Gastrocnemius medialis (tissue), 4 donors: ENCODE measurements at places on chromosomes 11 and 22.

GRCh38 chr11:76771446-76772099 is 11.6 kb upstream of the TSKU start:
- H3K4me1 ChIP-seq = peaks cover 53% of the 10 kb centered on the region
- DNase-seq = no peak
- no peaks in the 10 kb centered on the region for H3K27me3 ChIP-seq
- H3K27ac ChIP-seq = peak overlapping the region; percentile 29

- no peaks in the 10 kb centered on the region for H3K4me1 ChIP-seq
- H3K36me3 ChIP-seq = no peaks in the 10 kb centered on the region
- no peak for DNase-seq
- no peak overlapping the region for H3K4me3 ChIP-seq
Measured at GRCh38 chr11:7204778-7205177, 46.9 kb upstream of the SYT9 start.

GRCh38 chr22:46180370-46181137 is 30.2 kb downstream of the PPARA start:
- H3K4me3 ChIP-seq = no peak overlapping the region
- no peaks in the 10 kb centered on the region for H3K4me1 ChIP-seq
- peaks cover 34% of the 10 kb centered on the region for H3K36me3 ChIP-seq
- no peaks in the 10 kb centered on the region for H3K27me3 ChIP-seq
- DNase-seq = no peak

- no peak overlapping the region for H3K27ac ChIP-seq
- no peak overlapping the region for H3K4me3 ChIP-seq
- H3K4me1 ChIP-seq = peaks cover 5% of the 10 kb centered on the region
- H3K27me3 ChIP-seq = peaks cover 9% of the 10 kb centered on the region
Measured at GRCh38 chr11:733072-733471, 14.2 kb upstream of the TALDO1 start.

GRCh38 chr11:60985991-60986915 is 14.8 kb downstream of the CD6 start:
- no peak overlapping the region for H3K4me3 ChIP-seq
- H3K4me1 ChIP-seq = no peaks in the 10 kb centered on the region
- H3K27me3 ChIP-seq = no peaks in the 10 kb centered on the region
- DNase-seq = no peak
- H3K27ac ChIP-seq = no peak overlapping the region

DNA sequence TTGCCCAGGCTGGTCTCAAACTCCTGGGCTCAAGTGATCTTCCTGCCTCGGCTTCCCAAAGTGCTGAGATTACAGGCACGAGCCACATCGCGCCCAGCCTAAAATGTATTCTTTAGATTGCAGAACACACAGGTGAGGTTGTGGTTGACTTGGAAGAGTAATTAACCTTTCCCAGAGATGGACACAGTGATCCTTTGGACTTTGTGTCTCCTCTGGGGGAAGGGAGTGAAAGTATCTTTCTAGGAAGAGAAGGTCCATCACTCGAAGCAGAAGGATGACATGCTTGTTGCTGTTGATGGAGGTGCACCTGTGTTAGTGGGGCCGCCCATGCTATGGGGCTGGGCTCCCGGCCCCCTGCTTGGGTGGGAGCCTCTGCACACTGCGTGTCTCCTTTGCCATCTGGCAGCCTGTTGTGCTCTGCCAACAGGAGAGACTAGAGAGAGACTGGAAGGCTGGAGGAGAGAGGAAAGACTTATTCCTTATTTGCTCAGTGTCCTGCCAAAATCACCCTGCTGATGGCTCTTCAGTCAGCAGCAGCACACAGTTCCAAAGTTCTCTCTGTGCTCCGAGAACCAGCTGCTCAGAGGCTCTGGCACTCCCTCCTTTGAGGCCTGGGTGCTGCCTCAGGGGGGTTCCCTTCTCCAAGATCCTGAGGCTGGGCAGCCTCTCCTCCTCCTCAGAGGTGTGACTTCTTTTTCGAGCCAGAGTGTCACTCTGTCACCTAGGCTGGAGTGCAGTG is 33.1 kb upstream of the CYB5R3 start:
- no peaks in the 10 kb centered on the region for H3K27me3 ChIP-seq
- peak overlapping the region; percentile 97 for H3K27ac ChIP-seq
- DNase-seq = no peak

DNA sequence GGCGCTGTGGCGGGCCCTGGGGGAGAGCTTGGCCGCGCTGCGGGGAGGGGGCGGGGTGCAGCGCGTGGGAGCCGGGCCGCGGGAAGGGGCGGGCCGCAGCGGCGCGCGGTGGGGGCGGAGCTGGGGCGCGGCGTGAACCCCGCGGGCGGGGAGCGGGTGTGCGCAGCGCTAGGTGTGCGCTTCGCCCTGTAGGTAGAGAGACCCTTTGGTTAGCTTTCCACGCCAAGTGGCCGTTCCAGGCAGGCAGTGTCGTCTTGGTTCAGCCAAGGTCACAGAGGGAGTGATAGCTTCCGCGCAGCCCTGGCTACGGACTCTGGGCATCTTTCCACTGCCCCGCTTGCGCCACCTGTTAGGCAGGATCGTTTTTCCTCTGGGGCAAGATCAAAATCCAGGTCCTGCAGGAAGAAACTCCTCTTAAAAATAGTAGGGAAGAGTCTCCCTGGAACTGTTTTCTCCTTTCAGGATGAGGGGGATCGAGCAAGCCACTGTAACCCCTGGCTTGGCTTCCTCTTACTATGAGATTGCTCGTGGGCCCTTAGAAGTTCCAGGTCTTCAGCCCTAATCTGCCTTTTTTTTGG is 434 bp downstream of the BANF1 start:
- no peaks in the 10 kb centered on the region for H3K27me3 ChIP-seq
- H3K4me3 ChIP-seq = peak overlapping the region; percentile 86
- DNase-seq = peak; percentile 58
- H3K27ac ChIP-seq = peak overlapping the region; percentile 97

GRCh38 chr11:113488931-113489351 is 13.7 kb upstream of the DRD2 start:
- H3K27ac ChIP-seq = no peak overlapping the region
- H3K4me3 ChIP-seq = no peak overlapping the region
- no peaks in the 10 kb centered on the region for H3K27me3 ChIP-seq
- no peak for DNase-seq
- no peaks in the 10 kb centered on the region for H3K36me3 ChIP-seq

DNA sequence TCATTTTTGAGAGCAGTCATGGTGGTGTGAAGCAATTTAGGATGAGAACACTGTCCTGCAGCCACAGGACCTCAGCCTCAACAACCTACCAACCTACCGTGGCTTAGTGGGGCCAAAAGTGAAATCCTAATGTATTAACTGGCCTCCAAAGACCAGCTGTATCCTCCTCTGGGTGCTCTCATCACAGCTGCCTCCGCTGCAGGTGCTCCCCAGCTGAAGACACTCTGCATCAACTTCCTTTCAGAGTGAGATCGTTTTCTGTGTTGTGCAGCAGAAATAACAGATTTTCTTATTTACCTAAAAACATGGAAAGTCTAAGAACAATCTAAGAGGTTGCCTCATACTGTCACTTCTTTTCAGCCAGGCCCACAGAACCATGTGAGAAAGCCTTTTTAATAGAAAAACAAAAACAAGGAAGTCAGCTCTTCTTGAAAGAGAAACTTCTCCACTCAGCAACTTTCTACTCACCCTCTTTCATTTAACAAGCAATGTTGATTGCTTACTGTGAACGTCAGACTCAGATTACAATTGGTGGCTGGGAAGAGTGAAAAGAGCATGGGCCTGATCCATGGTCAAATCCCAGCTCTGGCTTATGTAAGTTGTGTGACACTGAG is 136.1 kb downstream of the TENM4 start:
- H3K4me3 ChIP-seq = no peak overlapping the region
- H3K36me3 ChIP-seq = no peaks in the 10 kb centered on the region
- no peaks in the 10 kb centered on the region for H3K27me3 ChIP-seq
- no peaks in the 10 kb centered on the region for H3K4me1 ChIP-seq

DNA sequence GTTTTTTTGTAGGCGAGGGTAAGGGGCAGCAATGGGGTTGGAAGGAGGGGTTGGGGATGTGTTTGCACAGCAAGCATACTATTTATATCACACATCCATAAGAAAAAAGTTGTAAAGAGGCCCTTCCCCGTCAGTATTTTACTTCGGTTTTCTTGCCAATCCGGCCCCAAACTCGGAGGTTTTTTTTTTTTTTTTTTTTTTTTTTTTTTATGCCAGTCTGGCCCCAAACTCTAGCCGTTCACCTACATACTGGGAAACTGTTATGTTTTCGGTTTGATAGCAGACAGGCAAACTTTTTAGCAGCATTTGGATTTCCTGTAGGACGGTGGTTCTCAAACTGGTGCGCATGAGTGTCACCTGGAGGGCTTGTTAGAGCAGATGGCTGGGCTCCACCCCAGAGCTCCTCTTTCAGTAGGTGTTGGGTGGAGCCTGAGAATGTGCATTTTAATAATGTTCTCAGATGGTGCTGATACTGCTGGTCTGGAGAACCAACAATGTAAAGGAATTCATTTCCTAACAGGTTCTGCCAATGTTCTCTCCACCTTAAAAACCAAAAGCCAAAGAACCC is 76.5 kb upstream of the ZBED5 start:
- no peak for DNase-seq
- peak overlapping the region; percentile 54 for H3K4me3 ChIP-seq
- H3K4me1 ChIP-seq = peaks cover 7% of the 10 kb centered on the region
- no peaks in the 10 kb centered on the region for H3K36me3 ChIP-seq
- H3K27me3 ChIP-seq = no peaks in the 10 kb centered on the region
- H3K27ac ChIP-seq = peak overlapping the region; percentile 84

DNA sequence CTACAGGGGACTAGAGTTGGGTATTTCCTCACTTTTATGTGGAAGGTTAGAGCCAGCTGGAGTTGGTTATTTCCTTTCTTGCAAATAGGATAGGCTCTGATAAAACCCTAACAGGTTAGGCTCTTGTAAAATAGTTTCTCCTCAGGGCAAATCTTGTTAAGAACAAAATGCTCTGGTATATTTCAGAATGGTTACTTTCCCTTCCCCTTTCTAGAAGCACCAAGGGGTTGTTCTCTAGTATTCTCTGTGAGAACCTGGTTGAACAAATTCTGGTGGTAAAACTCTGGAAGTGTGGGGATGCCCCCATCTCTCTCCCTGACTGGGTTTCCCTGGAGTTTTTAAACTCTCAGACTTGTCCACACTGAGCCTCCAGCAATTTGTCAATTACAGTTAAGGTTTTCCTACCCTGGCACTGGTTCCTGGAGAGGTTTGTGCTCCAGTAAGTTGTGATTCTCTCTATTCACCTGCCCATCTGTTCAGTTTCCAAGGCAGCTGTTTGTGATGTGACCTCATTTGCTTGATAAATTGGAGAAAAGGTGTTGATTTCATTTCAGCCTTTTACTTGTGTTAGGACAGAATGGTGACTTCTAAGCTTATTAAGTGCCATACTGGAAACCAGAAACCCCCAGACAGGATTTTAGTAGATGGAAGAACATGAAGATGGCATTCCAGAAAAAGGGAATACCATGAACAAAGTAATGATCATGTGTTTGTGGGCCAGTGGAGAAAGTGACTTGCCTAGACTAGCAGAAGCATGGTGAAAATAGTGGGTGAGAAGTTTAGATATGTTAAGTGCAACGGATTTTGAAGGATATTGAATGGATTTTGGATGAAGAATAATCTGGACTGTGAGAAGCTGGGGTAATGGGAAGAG is 64.6 kb downstream of the EXT2 start:
- no peak overlapping the region for H3K27ac ChIP-seq
- H3K4me3 ChIP-seq = no peak overlapping the region
- no peaks in the 10 kb centered on the region for H3K36me3 ChIP-seq
- H3K27me3 ChIP-seq = no peaks in the 10 kb centered on the region

DNA sequence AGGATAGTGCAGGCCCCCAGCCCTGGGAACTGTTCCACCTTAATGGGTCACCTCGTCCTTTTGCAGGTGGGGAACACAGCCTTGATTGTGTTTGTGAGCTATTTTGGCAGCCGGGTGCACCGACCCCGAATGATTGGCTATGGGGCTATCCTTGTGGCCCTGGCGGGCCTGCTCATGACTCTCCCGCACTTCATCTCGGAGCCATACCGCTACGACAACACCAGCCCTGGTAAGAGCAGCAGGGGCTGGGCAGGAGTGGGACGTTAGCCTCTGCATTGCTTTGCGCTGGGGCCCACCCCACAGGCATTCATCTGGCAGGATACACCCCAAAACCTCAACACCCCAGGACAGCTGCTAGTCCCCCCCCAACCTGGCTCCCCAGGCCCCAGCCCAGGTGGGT is 14.8 kb downstream of the SLCO2B1 start:
- no peak overlapping the region for H3K4me3 ChIP-seq
- H3K27ac ChIP-seq = no peak overlapping the region
- DNase-seq = no peak
- peaks cover 12% of the 10 kb centered on the region for H3K4me1 ChIP-seq
- no peaks in the 10 kb centered on the region for H3K36me3 ChIP-seq

DNA sequence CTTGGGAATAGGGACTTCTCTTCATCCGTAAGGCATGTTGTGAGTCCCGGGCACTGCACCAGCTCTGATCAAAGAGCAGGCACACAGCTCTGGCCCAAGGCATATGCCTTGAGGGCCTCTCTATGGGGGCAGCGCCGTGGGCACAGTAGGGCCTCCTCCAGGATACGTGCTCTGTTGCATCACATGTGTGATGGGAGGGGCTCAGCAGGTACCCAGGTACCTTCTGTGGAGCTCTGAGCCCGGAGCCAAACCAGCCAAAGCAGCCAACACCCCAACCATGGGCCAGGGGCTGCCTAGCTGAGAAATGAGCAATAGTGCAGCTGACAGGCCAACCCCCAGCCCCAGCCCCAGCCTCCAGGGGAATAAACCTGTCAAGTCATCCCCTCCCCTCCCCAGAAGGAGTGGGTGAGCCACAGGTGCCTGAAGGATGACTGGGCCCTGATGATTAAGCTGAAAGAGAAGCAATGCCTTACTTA is 79.7 kb upstream of the SHISAL1 start:
- no peak overlapping the region for H3K4me3 ChIP-seq
- peaks cover 12% of the 10 kb centered on the region for H3K27me3 ChIP-seq

- H3K27me3 ChIP-seq = no peaks in the 10 kb centered on the region
- H3K4me1 ChIP-seq = no peaks in the 10 kb centered on the region
- no peak overlapping the region for H3K27ac ChIP-seq
- no peak overlapping the region for H3K4me3 ChIP-seq
- no peaks in the 10 kb centered on the region for H3K36me3 ChIP-seq
Measured at GRCh38 chr11:102493524-102493923, 37.0 kb downstream of the MMP7 start.

DNA sequence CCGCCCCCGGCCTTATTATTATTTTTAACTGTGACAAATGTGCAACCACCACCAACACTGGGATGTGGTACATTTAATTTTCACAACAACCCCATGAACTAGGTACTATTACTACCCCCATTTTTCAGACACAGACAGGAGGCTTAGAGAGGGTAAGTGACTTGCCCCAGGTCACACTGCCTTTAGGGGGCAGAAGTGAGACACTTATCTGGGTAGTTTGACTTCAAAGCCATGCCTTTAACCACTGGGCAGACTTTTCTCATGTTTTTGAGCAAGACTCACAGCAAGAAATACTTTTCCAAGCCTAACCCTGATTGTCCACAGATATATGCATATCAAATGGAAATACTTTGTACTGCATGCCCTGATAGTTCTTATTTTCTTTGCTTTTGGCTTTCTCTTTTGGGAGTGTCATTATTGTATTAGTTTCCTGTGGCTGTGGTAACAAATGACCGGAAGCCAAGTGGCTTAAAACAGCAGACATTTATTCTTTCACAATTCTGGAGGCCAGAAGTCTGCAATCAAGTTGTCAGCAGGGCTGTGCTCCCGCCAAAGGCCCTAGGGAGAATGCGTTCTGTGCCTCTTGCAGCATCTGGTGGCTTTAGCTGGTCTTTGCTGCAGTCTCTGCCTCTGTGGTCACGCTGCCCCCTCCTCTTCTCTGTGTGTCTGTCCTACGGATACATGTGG is 110.8 kb downstream of the GRIK4 start:
- H3K27me3 ChIP-seq = no peaks in the 10 kb centered on the region
- H3K36me3 ChIP-seq = no peaks in the 10 kb centered on the region
- no peak overlapping the region for H3K4me3 ChIP-seq
- DNase-seq = no peak
- no peak overlapping the region for H3K27ac ChIP-seq
